ENCODE measurements at places on chromosomes 3 and 15.
A peak's percentile ranks its signal among the peaks of the same experiment; 100 is the strongest.

GRCh38 chr3:151990696-151991376 is 117.4 kb downstream of the SUCNR1 start:
- no peak for DNase-seq

GRCh38 chr15:67253549-67254237 is 768 bp downstream of the AAGAB start:
- DNase-seq: no peak

DNA sequence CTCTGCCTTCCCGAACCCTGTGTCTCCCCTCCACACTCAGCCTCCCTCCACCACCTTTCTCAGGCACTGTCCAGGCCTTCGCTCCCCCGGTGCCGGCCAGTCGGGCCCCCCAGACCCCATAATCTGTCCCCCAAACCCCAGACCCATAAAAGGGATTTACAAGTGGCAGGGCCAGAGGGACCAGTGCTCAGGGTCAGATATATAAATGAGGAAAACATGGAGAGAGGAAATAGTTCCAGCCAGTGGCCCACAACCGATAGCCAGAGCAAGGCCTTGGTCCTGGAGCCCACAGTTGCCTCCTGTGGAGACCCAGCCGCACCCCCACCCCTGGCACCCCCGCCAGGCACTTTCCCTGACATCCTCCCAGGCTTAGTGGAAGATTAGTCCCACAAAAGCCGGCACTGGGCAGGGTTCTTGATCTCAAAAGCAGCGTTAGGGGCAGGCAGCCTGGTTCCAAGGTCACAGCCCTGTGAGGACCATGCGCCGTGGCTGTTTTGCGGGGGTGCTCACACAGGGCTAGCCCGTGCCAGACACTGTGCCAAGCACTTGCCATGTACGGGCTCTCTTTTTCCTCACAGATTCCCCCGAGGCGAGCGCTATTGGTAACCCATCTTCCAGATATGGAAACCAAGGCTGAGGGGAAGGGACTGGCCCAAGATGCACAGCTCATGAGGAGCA is 1.1 kb upstream of the PLXND1 start:
- DNase-seq: no peak

- no peak for DNase-seq
These were observed 91.3 kb upstream of the ARHGEF26 start for GRCh38 chr3:154029926-154030325.

- DNase-seq: no peak
These were observed 21.0 kb downstream of the IFT122 start for GRCh38 chr3:129461022-129461421.

GRCh38 chr3:195522254-195523023 is 20.7 kb downstream of the PPP1R2 start:
- DNase-seq: no peak

- peak; percentile 37 for DNase-seq
These were observed 56.0 kb downstream of the SLC25A26 start for GRCh38 chr3:66276705-66277274.

- no peak for DNase-seq
These were observed 25.7 kb downstream of the VPS39 start for GRCh38 chr15:42182328-42182886.

GRCh38 chr3:52742418-52743041 is 28.2 kb downstream of the NEK4 start:
- no peak for DNase-seq

DNA sequence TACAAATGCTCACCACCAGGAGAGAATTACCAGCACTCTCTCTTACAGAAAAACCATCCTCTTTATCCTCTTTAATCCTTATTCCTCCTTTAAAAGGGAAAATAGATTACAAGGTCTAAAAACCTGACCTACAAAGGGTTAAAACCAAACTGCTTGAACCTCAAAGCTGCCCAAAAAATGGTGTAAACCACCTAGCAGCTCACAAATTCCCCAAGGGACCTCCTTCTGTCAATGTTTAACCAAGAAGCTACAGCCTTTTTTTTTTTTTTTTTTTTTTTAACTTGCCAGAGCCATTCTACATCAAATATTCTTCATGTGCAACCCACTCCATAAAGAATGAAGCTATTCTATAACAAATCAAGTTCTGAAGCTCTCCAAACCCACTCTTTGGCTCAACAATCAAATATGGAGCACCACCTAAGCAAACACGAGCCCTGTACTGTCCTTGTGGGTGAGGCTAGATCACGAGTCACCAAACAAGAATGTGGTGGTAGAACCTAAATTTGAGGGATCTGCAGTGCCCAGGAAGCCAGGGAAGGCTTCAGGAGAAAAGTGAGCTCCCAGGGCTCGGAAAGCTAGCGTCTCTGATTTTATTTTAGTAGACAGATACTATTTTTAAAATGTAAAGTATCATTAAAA is 20.1 kb downstream of the OSBPL10 start:
- DNase-seq: no peak

- DNase-seq: no peak
These were observed 38.0 kb downstream of the MGLL start for GRCh38 chr3:127784283-127784682.

- DNase-seq: no peak
These were observed 24.3 kb downstream of the PLEKHO2 start for GRCh38 chr15:64865998-64866520.

- DNase-seq: no peak
These were observed 15.2 kb downstream of the RFTN1 start for GRCh38 chr3:16498130-16498890.

DNA sequence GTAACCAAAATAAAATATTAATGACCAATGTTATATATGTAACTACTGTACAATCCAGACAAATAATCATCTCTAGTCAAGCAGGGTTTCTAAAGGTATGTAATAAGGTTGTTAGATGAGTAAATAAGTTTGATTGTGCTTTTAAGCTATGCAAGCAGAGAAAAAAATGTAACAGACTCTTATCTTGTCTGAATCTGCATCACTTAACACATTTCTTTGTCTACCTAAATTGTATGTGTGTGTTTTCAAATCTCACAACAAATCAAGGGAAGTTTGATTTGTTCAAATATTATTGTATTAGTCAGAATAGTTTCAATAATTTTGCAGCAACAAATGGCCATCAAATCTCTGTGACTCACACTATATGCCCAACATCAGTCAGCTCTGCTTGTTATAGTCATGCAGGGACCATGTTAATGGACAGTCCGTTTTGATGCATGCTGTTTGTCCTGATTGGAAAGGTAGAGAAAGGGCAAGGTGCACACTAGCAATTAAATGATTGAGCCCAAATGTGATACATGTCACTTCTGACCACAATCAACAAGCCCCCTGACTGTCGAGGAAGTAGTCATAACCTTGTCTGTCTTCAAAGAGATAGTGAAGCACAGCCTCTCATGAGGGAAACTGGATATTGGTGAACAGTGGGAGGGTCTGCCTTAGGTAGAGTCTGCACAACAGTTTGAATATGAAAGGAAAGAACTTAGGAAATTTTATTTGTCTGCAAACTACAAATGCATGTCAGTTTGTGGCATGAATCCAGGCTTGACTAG is 349.4 kb upstream of the SATB1 start:
- DNase-seq: no peak

DNA sequence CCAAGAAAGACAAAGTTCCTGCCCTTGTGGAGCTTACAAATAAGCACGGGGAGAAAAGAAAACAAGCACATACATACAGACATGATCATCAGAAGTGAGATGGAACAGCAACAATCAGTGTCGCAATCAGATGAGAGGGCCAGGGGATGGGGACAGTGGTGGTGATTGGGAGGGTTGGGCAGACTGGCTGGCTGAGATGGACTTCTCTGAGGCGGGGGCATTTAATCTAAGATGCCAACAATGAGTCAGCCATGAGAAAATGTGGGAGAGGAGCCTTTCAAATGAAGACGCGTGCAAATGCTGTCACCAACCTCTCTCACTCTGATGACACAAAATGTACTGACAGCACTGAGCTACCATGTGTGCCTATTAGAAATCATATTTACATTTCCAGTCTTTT is 81.4 kb downstream of the NCEH1 start:
- no peak for DNase-seq

DNA sequence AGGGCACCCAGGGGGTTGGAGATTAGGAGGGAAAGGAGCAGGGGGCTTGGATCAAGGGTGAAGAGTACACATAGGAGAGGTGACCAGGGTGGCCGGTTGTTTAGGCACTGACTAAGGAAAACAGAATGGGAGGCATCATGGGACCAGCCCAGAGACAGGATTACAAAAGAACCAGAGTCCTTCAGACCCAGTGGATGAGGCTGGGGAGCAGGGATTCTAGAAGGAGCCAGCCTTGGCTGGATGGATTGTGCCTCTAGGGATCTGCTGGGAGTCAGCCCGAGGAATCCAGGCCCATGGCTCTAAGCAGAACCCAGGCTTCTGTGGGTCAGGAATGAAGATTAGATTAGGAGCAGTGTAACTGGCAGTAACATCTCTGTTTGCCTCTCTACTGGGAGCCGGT is 98.6 kb downstream of the ARNT2 start:
- DNase-seq: no peak

DNA sequence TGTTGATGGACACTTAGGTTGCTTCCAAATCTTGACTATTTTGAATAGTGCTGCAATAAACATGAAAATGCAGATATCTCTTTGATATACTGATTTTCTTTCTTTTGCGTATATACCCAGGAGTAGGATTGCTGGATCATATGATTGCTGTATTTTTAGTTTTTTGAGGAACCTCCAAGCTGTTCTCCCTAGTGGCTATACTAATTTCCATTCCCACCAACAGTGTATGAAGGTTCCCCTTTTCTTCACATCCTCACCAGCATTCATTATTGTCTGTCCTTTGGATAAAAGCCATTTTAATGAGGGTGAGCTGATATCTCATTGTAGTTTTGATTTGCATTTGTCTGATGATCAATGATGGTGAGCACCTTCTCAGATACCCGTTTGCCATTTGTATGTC is 12.5 kb downstream of the PATL2 start:
- DNase-seq: no peak

DNA sequence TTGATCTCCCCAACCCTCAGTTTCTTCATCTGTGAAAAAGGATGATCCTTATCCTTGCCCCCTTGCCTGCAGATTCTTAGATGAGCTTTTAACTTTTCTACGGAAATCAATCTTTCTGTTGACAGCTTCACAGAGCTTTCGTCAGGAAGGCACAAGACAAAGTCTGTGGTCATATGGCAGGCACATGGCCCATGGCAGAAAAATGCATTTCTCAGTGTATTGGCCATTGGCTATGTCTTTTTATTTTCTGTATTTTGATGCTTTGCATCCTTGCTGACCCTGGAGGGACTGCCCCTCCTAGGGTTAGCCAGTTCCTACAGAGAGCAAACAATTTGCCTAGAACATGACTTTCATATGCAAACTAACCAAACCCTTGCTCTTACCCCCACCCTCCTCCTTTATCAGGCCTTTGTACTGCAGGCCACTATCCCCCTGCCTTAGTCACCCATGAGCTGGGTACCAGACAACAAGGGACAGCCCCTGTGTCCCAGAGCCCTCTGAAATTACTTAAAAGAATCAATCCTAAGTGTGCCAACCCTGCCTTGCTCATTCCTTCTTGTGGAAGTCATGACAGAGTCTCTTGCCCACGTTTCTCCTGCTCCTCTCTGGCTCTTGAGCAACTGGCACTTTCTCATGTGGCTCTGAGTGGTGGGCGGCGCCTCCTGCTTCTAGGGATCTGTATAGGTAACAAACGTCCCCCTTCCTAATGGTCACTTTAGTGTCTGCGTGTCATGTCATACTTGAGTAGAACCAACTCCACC is 24.1 kb upstream of the NOX5 start:
- no peak for DNase-seq

- DNase-seq: no peak
These were observed 16.5 kb downstream of the BCHE start for GRCh38 chr3:165820671-165821123.

DNA sequence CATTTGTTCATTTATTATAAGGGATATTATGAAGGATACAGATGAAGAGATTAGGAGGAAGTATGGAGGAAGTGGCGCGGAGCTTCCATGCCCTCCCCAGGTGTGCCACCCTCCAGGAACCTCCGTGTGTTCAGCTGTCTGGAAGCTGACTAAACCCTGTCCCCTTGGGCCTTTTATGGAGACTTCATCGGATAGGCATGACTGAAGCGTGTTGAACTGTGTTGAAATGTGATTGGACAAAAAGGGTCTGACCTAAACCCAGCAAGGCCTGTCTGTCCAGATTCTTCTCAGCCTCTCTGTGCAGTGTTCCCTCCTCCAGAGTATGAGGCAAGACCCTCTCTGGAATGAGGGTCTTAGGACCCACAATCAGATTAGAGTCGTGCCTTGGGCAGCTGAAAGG is 31.7 kb downstream of the HACD3 start:
- no peak for DNase-seq

DNA sequence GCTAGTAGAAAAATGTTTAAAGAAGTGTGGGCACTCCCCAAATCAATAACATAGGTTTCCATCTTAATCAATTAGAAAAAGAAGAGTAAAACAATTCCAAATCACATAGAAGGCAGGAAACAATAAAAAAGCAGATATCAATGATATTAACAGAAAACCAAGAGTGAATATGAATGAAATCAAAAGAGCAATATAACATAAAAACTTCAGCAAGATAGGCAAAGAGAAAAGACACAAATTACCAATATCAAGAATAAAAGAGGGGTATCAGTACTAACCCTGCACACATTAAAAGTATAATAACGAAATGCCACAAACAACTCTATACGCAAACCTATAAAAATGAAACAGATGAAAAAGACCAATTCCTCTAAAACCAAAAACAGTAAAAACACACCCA is 19.6 kb downstream of the DMXL2 start:
- no peak for DNase-seq

- DNase-seq: no peak
These were observed 263.8 kb upstream of the UBE2E2 start for GRCh38 chr3:22939349-22939748.

GRCh38 chr3:177594096-177594495 is 396.8 kb upstream of the TBL1XR1 start:
- no peak for DNase-seq

DNA sequence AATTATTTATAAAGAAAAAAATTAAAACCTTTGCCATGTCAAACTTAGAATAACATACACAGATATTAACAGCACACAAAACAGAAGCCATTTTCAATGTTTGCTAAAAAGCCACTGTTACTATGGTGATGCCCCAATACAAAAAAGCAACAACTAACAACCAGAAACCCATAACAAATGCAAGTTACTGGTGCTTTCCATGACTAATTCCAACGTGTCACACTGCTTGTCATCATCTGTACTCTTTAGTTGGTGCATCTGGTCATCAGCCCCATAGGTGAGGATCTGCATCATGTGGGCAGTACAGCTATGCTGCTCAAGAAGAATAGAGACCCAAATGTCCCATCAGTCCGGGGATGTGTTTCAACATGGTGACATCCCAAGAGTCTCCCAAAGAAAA is 52.8 kb downstream of the ATP8B4 start:
- no peak for DNase-seq

- DNase-seq: no peak
These were observed 140.5 kb downstream of the SEMA6D start for GRCh38 chr15:47857776-47858167.
